Activated CD4-positive, CD25-positive, alpha-beta regulatory T cell treated with anti-CD3 and anti-CD28 coated beads, Interleukin-2, amount 50 U/mL, for 24 hours (primary cell): ENCODE measurements at places on chromosomes 6 and 20.

DNA sequence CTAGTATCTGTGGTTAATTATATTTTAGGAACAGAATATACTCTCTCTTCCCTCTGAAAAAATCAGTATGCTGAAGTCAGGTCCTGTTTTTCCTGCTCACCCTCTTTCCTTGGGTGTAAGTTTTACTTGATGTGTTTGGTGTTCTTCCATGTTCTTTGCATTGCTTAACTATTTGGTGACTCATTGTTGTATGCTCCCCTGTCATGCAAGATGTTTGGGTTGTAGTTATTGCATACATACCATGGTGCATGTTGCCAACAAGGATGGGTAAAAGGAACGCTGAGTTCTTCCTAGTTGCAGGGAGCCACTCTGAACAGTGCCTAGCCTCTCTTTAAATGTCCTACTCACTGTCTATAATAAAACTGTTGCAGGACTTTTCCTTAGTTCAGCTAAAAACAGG lies 207.9 kb upstream of the LAMP5 start:
- no peak for ATAC-seq

GRCh38 chr6:119830494-119831295 lies 481.1 kb upstream of the MAN1A1 start:
- ATAC-seq: no peak

GRCh38 chr6:1502041-1502440 lies 107.7 kb upstream of the FOXC1 start:
- ATAC-seq: no peak

DNA sequence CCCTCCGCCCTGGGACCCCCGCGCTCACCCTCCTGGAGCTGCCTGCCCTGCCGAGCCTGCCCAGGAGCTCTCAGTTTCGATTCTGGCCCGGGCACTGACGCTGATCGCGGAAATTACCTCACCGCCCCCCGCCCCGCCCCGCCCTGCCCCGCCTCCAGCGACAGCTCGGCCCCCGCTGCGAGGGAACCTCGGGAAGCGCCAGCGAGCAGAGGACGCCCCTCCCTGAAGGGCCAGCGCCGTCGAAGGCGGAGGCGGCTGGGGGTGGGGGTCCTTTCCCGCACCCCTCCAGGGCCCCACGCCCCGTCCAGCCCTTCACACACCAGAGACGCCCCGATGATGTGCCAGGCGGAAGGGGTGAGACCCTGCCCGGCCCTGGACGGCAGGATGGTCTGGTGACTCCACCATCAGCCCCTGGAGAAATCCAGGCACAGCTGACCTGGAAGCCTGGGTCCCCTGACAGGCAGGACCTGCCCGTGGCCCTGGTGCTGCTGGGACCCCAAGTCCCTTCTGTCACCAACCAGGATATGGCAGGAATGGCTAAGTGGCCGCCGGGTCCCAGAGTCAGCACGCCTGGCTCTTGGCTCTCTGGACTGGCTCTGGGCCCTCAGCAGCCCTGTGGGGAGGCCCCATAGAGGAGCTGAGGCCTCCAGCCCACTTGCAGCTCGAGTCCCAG lies at the start of gene HELZ2:
TSS of gene HELZ2 (minus strand) at position 84 of the 673 bp plus-strand sequence. CDS start 1,854 bp downstream, outside the sequence.
- ATAC-seq: peak; percentile 95

- no peak for ATAC-seq
Measured at GRCh38 chr20:41350408-41350962, 9.9 kb downstream of the LPIN3 start.

DNA sequence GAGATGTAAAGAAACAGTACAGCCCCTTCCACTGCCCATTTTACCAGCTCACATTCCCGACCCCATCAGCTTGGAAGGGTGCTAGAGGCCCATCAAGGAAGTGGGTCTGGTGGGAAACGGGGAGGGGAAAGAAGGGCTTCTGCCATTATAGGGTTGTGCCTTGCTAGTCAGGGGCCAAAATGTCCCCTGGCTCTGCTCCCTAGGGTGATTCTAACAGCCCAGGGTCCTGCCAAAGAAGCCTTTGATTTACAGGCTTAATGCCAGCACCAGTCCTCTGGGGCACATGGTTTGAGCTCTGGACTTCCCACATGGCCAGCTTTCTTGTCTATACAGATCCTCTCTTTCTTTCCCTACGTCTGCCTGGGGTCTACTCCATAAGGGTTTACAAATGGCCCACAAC lies 10.6 kb upstream of the ZNF76 start:
- ATAC-seq: no peak

GRCh38 chr6:19231878-19232561 lies 605.1 kb upstream of the ID4 start:
- ATAC-seq: no peak

GRCh38 chr6:152343735-152344360 lies 293.3 kb downstream of the SYNE1 start:
- no peak for ATAC-seq

GRCh38 chr6:21444711-21445260 lies 148.8 kb upstream of the SOX4 start:
- no peak for ATAC-seq

GRCh38 chr6:113434641-113435040 lies 422.5 kb upstream of the MARCKS start:
- ATAC-seq: no peak

- ATAC-seq: no peak
Measured at GRCh38 chr20:19780261-19780660, 22.2 kb downstream of the RIN2 start.

DNA sequence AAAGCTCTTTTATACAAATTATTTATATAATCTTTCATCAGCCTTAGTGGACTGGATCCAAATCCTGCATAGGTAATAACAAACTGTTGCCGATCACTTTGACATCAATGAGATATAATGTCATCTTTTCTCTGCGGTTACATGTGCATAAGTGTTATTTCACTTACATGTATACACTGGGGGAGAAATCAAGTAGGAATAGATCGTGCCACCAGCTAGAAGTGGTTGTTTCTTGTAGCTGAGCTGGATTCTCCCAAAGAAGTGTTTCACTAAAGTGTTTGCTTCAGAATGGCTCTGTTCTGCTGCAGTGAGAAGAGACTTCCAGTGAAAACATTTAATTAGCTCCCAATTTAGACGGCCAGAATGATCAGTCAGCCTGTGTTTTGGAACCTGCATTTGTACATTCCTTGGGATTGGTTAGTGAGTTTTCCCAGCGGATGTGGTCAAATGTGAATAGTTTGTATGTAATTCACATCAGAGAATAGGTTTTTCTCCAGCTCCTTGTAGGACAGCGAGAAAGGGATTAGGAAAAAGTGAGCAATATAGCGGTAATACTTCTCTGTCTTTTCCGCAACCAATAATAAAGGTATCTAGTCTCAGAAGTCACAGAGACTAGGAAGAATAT lies 163.1 kb upstream of the CCN2 start:
- ATAC-seq: no peak

DNA sequence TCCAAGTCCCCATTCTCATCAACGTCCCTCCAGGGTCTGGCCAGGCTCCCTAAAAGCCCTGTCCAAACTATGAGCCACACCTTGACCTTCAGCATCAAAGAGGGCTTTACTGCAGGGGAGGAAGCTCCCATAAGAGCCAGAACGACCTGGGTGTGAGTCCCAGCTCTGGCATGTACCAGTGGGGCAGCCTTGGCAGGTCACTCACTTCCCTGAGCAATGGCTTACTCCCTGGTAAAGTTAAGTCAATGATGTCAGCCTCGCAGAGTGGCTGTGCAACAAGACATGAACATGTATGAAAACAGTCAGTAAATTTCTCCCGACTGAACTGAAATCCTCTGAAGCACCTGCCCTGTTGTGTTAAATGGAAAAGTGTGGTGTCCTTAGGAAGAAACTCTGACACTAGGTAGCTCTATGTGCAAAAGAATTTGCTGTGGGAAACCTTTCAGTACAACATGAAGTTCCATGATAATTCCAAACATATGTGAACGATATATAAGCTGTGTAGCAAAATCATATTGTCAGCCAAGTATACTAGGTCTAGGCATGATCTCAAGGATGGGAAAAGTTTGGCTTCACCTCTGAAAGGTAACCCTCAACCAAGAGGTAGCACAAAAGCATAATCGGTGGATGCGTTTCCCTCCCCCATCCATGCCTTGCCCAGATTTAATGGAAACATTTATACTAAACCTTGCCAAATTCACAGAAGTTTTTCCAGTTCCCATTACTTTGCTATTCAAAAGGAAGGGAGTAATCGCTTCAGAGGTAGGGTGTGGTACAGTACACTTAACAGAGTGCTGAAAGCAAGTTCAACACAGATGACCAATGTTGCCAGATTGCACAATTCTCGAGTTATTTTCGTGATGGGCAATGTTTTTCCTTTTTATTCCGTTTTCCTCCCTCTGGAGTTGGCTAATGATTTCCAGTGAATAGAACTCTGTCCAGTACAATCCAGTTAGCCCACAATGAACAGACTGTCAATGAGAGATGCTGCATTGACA lies 49.0 kb upstream of the RANBP9 start:
- no peak for ATAC-seq

GRCh38 chr6:150238846-150239407 lies 96.1 kb downstream of the PPP1R14C start:
- ATAC-seq: no peak

DNA sequence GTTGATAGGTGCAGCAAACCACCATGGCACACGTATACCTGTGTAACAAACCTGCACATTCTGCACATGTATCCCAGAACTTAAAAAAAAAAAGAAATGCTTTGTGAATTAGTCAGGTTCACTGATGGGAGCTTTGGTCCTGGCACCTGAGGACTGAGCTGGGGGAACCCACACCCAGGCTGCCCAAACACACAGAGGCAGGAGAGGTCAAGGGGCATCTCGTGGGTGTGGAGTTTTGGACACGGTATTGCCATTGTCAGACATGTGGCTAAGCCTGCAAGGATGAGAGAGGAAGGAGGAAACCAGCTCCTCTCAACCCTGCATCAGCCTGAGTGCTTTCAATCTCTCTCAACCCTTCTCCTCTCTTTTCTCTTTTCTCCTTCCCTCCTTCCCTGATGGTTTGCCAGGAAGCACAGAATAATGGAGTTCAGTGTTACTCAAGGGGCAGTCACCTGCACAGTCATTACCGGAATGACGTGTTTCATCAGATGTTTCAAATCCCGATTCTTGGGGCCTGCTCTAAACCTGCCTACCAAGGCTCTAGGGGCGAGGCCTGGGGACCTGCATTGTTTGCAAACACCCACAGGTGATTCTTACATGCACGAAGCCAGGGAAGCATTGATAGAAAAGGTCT lies 89.9 kb upstream of the NEDD9 start:
- ATAC-seq: no peak

GRCh38 chr6:145705561-145705960 lies 29.8 kb downstream of the EPM2A start:
- no peak for ATAC-seq

DNA sequence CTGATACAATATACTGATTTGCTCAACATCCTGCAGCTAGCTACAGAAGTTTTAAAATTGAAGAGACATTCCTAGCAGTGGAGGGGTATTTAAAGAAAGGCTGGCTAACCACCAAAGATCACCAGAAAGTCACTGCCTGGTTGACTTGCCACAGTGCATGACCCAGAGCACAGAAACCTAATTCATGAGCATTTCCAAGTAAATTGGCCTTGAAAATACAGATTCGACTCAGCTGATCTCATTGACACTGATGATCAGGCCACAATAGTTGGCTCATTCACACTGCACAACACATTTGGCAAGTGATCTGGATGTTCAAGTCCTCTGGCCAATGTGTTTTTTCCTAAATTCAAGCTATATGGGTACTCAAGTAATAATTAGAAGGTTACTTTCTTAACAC lies 13.3 kb upstream of the TDRD6 start:
- no peak for ATAC-seq

DNA sequence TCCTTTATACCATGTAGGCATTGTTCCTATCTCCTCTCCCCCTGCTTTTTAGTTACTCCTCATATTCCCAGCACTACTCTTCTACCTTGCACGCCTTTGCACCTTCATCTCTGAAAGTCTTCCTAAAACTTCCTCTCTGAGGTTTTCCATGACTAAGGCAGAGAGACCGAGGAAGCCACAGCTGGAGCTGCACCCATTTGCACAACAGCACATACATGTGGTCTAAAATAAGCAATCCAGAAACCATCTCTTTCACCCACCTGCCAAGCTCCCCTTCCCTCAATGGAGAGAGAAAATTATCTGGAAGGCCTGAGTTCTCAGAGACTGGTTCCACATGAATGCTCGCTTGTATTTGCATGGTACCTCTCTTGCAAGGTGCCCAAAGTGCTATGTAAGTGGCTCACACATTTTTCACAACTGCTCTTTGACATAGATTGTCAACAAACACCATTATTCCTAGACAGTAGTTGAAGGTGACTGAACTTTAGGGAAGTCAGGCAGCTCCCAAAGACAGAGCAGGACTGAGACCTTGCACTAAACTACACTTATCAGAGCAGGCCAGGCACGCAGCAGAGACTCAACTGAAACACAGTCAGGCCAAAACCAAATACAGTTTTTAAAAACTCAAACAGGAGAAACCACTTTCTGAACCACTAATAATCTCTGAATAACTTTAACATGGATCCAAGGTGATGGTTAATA lies 313.2 kb downstream of the TFAP2A start:
- ATAC-seq: no peak

- ATAC-seq: no peak
Measured at GRCh38 chr20:41126719-41127118, 10.6 kb upstream of the PLCG1 start.
